ENCODE measurements at places on chromosomes 7 and 10.

DNA sequence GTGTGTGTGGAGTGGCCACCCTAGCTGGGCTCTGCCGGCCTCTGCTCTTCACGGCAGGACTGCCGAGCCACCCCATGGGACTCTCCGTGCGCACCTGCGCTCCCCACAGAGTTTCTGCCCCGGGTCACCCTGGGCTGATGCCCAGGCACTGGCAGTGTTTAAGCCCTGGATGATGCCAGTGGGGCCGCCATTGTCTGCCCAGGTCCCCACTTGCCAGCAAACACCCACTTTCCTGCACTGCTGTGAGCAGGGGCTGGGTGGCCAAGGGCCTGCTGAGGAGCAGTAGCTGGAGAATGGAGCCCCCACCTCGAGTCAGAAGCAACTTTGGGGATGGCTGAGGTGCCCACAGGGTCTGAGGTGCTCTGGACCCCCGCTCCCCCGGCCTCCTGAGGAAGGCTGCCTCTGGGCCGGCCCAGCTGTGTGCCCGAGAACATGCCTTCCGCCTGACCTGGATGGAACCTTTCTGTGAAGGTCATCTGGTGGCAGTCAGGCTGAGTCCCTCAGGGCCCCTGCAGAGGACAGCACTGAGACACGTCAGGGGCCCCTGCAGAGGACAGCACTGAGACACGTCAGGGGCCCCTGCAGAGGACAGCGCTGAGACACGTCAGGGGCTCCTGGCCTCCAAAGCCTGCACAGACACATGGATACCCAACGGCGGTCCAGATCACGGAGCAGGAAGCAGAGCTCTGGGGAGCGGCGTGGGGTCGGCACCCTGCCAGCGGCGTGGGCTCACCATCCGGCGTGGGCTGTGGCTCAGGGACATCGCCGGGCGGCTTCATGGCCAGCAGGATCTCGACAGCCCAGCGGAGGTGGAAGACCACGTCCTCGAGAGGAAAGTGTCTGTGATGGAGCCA, 62.0 kb downstream of the CFAP46 start:
- DNase-seq, result no peak

- DNase-seq, result no peak
Measured at GRCh38 chr10:47230482-47230881, 69.5 kb upstream of the GDF10 start.

- no peak for DNase-seq
Measured at GRCh38 chr7:39560408-39560807, 5.8 kb upstream of the YAE1 start.

DNA sequence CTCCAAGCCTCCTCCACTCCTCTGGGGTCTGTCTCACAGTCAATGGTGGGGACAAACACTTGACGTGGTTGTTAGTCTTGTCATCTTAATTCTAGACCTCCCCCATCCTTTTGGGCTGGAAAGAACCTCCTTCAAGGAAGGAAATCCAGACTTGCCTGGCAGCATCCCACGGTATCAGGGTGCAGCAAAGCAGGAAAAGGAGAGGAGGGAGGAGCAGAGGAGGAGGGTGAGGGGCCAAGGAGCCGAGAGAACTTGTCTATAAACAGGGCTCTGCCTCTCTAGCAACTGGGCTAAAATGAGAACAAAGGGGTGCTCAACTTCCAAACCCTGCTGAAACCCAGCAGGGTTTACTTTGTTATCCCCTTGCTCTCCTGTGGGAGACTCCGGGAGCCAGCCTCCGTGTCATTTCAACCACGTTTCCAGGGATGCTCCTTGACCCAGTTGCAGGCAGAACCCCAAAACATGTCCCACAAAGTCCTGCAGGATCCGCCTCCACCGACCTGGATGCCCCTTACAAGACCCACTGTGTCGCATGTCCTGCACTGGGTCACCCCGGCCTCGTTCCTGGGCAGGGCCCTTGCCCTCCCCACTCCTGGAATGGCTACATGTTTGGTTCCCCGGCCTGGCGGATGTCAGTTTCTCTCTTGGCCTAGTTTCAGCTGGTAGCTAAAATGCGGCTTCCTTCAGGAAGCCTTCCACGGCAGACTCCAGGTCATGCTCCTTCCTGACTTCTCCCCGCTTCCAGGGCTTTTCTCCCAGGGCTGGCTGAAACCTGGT, 69.7 kb upstream of the MGMT start:
- DNase-seq, result no peak

- DNase-seq, result no peak
Measured at GRCh38 chr10:62460393-62460792, 86.2 kb downstream of the ZNF365 start.

GRCh38 chr7:107934991-107935770, 44.2 kb downstream of the DLD start:
- DNase-seq, result no peak

DNA sequence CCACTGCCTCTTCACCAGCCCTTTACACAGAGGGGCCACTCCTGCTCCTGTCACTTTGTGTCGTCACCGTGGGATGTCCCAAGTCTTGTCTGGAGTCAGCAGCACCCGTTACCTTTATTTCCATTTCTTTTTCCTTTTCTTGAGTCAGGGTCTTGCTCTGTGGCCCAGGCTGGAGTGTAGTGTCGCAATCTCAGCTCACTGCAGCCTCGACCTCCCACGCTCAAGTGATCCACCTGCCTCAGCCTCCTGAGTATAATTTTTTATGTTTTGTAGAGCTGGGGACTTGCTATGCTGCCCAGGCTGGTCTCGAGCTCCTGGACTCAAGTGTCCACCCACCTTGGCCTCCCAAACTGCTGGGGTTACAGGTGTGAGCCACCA, 28.6 kb upstream of the ADGRA1 start:
- DNase-seq, result no peak

GRCh38 chr10:127034790-127035189, 129.6 kb downstream of the DOCK1 start:
- no peak for DNase-seq

DNA sequence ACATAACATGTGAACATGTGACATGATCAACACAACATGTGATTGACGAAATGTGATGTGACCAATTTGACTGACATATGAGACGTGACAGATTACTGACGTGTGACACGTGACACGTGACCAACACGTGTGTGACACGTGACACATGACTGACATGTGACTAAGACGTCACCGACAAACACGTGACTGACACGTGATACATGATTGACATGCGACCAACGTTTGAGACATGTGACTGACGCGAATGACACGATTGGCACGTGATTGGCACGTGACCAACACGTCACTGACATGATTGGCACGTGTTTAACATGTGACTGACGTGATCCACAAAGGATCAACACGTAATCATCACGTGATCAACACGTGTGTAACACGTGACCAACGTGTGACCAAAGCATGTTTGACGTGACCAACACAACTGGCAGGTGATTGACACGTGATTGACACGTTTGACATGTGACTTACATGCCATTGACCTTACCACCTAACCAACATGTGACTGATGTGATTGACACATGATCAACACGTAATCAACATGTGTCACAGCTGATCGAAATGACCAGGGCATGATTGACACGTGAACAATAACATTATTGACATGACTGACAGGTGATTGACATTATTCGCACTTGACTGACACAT, 23.7 kb downstream of the CRPPA start:
- no peak for DNase-seq
